ENCODE measurements at places on chromosomes 2 and 18. TPM values are rescaled to one million over a fixed set of nuclear protein-coding genes. Genes with fewer than 3 reads are reported as not detected.

DES gene
- 0.47 TPM for total RNA-seq

SPHKAP gene
- 0.01 TPM for total RNA-seq

PTPN18 gene
- 33.3 TPM for total RNA-seq

KCNG3 gene
- 0.54 TPM for total RNA-seq

REEP1 gene
- total RNA-seq = 0.89 TPM

NR4A2 gene
- 2.9 TPM for total RNA-seq

METTL4 gene
- 6.7 TPM for total RNA-seq

ABCB11 gene
- total RNA-seq = 0.06 TPM

CACNB4 gene
- 0.19 TPM for total RNA-seq

HRH4 gene
- total RNA-seq = not detected

NT5DC4 gene
- not detected for total RNA-seq
